ENCODE measurements at places on chromosomes 7 and 10.
A peak's percentile ranks its signal among the peaks of the same experiment; 100 is the strongest.

DNA sequence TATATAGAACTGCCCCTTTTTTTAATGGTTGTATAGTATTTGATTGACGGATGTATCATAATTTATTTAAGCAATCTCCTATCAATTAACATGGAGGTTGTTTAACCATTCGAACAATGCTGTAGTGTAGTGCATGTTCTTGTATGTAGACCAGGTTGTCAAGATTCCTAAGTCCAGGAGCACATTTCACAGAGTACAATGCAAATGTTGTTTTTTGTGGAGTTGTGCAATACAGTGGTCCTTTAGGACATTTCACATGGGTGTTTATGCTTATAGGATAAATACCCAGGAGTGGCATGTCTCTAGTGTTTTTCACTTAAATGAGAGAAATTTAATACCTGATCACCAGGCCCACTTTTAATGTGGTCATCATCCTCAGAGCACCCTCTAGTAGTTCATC is 8.1 kb downstream of the ASB4 start:
- DNase-seq: no peak

GRCh38 chr10:120553911-120554310 is 96.9 kb downstream of the PLPP4 start:
- no peak for DNase-seq

- DNase-seq: no peak
Measured at GRCh38 chr10:14454629-14455028, 123.9 kb upstream of the FRMD4A start.

- no peak for DNase-seq
Measured at GRCh38 chr7:8386926-8387550, 46.4 kb upstream of the NXPH1 start.

GRCh38 chr10:88117869-88118632 is 254.6 kb downstream of the PTEN start:
- DNase-seq: no peak

- no peak for DNase-seq
Measured at GRCh38 chr10:110836706-110837105, 35.0 kb upstream of the PDCD4 start.

DNA sequence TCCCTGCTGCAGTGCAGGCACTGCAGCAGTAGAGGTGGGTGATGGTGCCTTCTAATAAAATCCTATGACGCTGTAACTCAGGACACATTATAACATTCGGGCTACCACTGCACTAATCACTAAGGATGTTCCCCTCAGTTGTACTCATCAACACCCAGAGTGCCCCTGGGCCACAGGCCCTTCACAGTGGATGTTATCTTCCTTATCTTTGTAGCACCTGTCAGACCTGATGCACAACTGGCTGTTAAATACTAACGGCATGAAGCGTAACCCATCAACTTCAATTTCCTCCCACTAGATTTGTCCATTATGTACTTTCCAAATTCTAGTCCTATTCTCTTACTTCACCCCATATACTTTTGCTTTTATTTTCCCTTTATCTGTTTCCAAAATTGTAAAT is 66.3 kb downstream of the PARD3 start:
- DNase-seq: no peak

DNA sequence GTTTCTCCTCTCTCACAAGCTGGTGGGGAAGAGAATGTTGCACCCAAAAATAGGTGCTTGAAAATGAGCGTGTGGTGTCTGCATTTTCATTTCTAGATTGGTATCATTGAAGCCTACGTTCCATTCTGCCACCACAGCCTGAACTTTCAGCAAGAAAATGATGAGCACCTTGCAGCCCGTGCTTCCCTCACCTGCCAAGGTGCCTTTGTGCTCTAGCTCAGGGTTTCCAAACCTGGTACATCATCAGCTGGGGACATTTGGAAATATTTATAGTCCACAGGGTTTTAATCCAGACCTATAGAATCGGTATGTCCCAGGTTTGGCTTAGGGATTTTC is 701.2 kb downstream of the AUTS2 start:
- DNase-seq: no peak

DNA sequence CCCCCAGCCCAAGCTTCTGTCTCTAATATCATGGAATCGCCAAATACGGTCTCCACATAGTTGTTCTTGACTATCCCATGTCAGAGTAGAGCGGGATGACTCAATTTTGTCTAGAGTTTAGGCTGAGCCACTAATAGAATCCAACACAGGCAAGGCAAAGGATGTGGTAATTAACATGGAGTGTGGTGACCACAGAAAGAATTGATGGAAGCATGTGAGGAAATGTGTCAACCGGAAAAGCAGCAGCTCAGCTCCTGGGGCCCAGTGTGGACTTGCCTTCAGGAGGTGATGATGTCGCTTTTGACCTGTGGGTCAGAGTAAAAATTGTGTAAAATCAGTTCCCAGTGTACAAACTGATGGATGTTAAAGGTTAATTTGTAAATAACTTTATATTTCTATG is 139.3 kb upstream of the KLF6 start:
- no peak for DNase-seq

DNA sequence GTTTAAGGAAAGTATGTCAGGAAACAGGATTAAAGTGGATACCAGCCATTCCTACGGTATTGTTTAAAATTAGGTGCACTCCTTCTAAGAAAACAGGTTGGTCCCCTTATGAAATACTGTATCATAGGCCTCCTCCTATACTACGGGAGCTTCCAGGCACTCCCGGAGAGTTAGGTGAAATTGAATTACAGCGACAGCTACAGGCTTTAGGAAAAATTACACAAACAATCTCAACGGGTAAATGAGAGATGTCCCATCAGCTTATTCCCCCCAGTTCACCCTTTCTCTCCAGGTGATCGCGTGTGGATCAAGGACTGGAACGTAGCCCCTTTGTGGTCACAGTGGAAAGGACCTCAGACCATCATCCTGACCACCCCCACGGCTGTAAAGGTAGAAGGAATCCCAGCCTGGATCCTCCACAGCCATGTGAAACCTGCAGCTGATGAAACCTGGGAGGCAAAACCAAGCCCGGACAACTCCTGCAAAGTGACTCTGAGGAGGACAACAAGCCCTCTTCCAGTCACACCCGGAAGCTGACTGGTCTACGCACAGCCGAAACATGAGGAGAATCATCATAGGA is 25.1 kb upstream of the GHITM start:
- no peak for DNase-seq

DNA sequence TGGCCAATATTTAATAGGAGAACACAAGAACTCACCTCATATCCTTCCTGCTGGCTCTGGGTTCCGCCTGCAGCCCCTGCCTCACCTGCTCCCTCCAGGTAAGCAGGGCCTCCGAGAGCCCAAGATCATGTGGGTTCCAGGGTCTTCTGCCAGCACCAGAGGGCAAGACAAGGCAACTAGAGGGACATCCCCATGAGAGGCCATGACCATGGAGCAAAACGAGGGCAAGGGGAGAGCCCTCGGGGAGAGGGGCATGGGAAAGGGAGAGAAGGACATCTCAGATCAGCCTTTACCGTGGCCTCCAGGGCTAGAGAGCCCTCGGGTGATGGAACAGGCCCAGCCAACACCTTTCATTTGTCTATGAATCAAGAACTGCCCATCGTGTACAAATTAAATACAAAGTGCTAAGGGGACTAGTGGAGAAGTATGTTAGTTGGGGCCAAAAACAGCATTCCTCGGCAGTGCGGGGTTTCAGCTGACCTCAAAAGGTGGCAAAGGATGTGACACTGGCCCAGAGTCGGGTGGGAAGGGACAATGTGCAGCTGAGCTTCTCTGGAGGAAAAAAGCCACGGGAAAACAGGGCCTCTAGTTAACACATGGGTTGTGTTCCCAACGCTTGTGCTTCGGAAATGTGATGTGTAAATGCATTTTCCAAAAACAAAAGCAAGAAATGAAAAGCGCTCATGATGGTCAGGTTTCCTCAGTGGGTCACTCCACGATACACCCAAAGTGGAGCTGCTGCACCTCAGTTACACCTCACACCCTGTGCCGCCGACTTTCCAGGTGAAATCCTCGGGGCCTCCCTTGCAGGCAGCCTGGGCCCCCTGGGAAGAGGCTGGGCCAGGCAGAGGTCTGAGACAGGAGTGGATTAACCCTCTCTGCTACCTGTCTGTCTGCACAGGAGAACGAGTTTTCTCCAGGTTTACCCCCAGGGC is 2.0 kb downstream of the AOC1 start:
- DNase-seq: no peak

DNA sequence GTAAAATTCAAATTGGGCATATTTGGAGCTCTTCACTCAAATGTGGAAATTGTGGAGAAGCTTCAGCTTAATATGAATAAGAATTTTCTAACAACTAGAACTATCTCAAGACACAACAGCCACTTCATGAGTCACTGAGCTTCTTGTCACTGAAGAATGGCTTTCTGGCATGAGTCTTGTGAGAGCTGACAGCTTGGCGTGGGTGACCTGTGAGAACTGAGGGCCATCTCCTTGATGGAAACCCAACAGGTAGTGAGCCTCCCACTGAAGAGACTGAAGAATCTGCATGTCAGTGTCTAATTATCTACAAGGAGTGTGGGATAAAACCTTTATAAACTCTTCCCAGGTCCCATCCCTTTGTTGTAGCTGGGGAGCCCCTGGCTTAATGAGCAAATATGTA is 66.0 kb downstream of the CLEC2L start:
- no peak for DNase-seq

- no peak for DNase-seq
Measured at GRCh38 chr10:119656760-119657159, 5.6 kb downstream of the BAG3 start.

DNA sequence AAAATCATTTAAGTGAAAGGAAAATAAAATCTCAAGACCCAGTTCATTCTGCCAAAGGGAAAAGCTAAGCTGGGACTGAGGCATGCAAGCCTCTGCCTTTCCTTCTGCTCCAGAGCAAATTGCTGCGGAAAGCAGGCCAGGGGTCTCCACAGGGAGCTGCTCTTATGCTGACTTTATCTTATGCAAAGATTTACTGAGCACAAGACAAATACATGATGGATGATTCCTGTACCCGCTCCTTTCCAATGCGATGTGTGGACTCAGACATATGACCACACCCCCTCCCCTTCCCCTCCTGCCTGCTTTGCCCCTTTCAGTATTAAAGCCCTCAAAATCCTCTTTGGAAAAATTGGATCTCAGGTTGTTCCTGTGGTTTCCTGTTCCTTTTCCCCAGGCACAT is 74.2 kb upstream of the INSIG1 start:
- DNase-seq: no peak

DNA sequence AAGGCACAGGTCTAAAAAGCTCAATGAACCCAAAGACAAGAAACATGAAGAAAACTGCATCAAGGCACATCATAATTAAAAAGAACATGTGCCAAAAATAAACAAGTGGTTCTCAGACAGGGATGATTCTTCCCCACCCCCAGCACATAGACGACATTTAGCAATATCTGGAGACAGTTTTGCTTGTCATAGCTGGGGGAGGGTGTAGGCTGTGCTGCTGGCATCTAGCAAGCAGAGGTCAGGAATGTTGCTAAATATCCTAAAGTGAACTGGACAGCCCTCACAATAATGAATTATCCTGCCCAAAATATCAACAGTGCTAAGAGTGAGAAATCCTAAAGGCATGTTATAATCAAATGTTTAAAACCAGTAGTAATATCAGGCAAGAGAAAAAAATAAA is 122.6 kb downstream of the MICU1 start:
- DNase-seq: no peak

DNA sequence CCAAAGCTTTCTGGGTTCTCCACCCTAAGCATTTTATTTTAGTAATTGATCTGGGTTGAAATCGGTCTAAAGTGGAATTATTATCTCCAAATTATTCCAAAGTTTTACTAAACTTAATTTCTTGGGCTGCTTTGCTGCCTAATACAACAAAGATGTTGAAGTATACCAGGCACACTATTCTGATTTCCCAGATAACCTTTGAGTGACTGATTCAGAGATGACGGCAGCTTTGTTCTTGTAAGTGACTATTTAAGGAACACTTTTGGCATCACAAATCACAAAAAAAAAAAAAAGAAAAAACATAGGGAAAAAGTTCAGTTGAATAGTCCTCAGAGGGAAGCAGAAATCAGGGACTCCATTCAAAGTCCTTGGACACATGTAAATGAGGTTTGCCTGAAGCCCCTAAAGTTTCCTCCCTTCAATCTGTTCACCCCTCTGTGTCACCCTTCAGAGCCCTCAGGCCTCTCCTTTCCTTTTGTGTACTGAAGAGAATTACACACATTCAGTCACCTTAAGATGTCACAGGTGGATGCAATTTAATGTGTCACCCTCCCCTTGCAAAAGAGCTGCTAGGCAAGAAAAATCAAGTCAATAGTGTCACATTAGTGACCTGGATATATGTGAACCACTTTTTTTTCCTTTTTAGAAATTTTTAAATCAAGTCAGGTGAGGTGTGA is 81.5 kb downstream of the RTKN2 start:
- no peak for DNase-seq

- DNase-seq: no peak
Measured at GRCh38 chr7:1823376-1824150, 153.5 kb downstream of the ELFN1 start.

- DNase-seq: peak; percentile 78
Measured at GRCh38 chr7:87152112-87152896, at the start of gene DMTF1. TSS of gene DMTF1 (plus strand) at chr7:87152453. CDS start at chr7:87164942, 12,489 bp downstream.

GRCh38 chr7:64206903-64207302 is at the start of gene ZNF735:
TSS of gene ZNF735 (plus strand) at chr7:64207203. CDS start at chr7:64207203, 0 bp downstream.
- DNase-seq: no peak

GRCh38 chr7:158324397-158325360 is 262.9 kb downstream of the PTPRN2 start:
- no peak for DNase-seq

GRCh38 chr10:26335574-26336093 is 102.5 kb upstream of the APBB1IP start:
- DNase-seq: no peak

GRCh38 chr7:87592300-87592699 is 8.4 kb downstream of the ABCB1 start:
- DNase-seq: no peak

DNA sequence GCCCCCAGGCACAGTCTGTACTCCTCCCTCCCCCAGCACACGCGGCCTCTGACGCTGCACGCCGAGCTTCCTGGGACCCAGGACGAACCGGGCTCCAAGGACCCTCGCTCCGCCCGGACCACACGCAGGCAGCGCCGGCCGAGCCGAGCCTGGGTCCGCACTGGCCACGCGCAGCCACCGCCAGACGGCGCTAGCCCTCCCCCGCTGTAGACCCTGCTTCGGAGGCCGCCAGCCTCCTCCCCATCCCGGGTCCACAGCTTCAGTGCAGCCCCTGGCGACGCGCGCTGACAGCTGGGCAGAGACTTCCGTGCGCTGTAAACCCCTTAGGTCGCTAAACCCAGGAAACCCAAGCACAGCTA is 936 bp upstream of the TCERG1L start:
- DNase-seq: no peak

GRCh38 chr7:24764011-24764410 is 6.7 kb upstream of the GSDME start:
- DNase-seq: no peak

- no peak for DNase-seq
Measured at GRCh38 chr7:13990319-13990983, 985 bp upstream of the ETV1 start.

GRCh38 chr7:43570688-43571365 is 12.1 kb upstream of the STK17A start:
- DNase-seq: no peak

Data from activated CD4-positive, CD25-positive, alpha-beta regulatory T cell (primary cell).